CD4-positive, alpha-beta T cell treated with Interleukin-17A for 1 hour (primary cell): ENCODE measurements at places on chromosomes 13 and 19.
A peak's percentile ranks its signal among the peaks of the same experiment; 100 is the strongest.

DNA sequence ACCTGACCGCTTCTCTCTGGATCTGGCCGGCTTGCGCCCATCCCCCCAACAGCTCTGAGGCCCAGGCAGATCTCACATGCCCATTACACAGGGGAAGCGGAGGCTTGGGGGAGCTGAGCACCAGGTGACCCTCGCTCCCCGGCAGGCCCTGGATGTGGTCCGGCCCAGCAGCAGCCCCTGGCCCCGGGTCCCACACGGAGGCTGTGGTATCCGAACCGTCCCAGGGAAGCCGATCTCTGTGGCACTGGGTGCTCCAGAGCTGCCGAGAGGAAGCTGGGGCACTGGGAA, 27.7 kb downstream of the SBNO2 start:
- no peak for DNase-seq

GRCh38 chr19:7917267-7918061, 2.7 kb upstream of the SNAPC2 start:
- DNase-seq: peak; percentile 60

GRCh38 chr19:21586311-21587116, 81.1 kb downstream of the ZNF429 start:
- DNase-seq: no peak

DNA sequence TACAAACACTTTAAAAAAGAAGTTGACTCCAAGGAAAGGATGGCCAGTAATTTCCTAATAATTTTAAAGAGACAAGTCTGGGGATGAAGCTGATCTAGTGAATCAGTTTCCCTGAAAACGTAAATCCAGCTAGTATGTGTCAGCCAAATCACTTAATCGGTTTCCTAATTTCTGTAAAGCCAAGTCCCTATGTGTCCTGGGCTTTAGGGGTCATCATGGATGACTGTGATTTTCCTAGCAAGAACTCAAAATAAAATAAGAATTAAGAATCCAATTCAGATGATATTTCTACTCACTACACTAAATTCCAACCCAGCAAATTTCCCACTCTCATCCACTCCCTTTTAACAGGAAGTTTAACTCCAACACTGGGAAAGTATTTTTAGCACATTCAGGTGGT, 35.9 kb downstream of the ELF1 start:
- no peak for DNase-seq

DNA sequence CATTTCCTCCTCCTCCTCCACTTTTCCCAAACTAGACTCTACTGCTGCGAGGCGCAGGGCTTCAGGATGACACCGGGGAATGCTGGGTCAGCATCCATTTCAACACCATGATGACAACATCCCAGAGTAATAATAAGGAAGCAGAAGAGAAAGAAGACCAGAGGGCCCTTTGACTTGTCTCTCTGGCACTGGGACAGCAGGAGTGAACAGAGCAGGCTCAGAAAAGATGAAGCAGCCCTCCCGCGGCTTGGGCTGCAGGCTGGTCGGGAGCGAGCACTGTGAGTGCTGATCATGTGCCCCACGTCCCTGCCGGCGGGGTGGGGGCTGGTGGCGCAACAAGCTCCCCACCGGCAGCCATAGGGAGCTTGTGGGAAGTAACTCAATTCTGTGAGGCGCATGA, 30.5 kb downstream of the RANBP3 start:
- no peak for DNase-seq

GRCh38 chr13:114282041-114282670, 755 bp downstream of the UPF3A start:
- DNase-seq: no peak

DNA sequence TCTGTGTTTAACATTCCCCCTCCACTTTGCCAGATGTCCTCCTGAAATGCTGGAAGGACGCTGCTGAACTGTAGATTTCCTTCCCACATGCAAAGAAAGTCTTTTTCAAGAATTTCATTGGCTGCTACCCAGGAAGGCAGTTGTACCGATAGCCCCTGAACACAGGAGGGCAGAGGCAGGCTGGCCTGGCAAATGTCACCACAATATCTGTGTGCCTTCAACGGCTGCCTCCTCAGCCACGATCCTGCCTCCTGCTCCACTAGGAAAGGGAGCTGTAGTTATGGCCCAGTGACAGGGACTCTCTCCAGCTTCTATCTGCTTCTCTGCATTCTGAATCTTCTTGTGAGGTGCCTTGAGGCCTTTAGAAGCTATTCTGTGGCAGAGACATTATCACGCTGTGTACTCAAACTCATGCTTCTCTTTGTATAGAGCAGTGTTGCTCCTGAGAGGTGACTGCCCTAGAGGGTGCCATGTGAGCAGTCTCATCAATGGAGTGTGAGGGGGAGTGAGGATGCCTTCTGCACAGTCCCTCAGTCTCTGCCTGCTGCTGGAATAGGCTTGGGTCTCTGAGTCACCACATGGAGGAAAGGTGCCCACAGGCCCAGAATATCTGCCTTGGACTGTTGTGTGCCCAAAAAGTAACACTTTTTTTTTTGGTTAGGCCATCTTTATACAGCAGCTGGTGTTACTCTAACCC, 279.8 kb downstream of the DNAJC15 start:
- no peak for DNase-seq

DNA sequence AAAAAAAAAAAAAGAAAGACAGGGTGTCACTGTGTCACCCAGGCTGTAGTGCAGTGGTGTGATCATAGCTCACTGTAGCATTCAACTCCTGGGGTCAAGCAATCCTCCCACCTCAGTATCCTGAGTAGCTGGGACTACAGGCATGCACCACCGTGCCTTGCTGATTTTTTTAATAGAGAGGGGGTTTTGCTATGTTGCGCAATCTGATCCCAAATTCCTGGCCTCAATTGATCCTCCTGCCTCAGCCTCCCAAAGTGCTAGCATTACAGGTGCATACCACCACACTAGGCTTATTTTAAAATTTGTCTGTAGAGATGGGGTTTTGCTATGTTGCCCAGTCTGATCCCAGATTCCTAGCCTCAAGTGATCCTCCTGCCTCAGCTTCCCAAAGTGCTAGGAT, 159.3 kb downstream of the PTPRS start:
- no peak for DNase-seq

DNA sequence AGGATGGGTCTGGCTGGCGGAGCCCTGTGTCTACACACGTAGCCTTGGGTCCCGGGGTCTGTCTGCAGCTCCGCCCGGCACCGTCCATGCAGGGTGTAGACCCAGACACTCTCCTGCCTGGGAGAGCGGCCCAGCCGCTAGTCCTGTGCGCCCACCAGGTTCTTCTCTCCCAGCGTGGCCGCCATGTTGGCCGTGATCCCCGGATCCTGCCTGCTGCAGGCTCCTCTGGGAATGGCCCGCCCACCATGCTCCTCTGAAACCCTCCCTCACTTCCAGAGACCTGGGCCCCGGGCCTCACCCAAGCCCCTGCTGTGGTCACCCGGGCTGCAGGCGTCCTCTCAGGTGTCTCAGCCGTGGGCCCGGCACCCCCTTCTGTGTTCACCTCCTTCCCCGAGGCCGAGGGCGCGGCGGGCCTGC, 57.7 kb upstream of the MCF2L start:
- no peak for DNase-seq

GRCh38 chr19:57241176-57241575, 744 bp downstream of the ZNF805 start:
- DNase-seq: no peak

DNA sequence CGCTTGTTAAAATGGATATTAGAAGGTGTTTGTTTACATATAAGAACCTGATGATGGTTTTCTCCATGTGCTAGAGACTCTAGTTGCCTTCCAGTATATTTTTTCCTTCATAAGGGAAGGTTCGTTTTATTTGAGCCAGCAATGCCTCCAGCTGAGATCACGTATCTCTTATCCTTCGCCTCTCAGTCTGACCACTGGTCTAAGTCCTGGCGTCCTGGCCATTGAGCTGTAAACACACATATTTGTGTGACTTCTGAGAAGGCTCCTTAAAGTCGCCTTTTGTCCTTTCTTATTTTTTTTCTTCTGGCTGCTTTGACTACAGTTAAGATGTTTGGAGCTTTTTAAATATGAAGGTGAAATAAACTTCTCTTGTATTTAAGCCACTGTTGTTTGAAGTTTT, 23.7 kb upstream of the GPR183 start:
- DNase-seq: no peak

GRCh38 chr13:33996636-33997035, 178.7 kb downstream of the RFC3 start:
- no peak for DNase-seq

GRCh38 chr19:9309974-9310446, 372 bp upstream of the ZNF699 start:
- DNase-seq: no peak

DNA sequence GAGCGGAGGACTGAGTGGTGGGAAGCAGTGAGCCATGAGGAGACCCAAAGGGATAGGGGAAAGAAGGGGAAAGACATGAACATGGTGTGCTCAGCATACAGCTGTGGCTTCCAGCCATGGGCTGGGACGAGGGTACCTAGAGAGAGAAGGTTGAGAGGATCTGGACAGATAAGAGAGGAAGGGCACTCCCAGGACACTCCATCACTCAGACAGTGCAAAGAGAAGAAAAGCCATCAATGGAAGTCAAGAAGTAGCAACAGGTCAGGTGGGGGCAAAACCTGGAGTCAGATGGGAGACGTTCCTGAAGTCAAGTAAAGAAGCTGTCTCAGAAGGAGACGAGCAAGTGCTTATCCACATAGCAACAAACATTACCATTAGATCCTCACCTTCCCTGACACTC, 40.2 kb upstream of the UBAC2 start:
- DNase-seq: no peak

DNA sequence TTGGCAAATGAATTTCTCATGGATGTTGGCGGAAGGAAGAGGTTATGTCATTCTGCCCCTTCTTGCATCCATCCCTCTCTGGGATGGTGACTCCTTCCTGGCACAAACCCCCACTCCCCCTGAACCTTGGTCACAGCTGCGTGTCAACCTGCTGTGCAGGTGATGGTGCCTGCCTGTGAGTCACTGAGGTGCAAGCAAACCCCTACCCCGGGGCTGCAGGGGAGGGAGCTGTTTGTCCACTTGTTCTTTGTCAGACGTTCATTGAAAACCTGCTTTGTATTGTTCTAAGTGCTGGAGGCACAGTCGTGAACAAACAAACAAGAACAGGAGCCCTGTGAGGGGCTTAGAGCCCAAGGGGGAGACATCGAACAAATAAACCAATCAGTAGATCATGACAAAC, 2.0 kb upstream of the GAPDHS start:
- no peak for DNase-seq

DNA sequence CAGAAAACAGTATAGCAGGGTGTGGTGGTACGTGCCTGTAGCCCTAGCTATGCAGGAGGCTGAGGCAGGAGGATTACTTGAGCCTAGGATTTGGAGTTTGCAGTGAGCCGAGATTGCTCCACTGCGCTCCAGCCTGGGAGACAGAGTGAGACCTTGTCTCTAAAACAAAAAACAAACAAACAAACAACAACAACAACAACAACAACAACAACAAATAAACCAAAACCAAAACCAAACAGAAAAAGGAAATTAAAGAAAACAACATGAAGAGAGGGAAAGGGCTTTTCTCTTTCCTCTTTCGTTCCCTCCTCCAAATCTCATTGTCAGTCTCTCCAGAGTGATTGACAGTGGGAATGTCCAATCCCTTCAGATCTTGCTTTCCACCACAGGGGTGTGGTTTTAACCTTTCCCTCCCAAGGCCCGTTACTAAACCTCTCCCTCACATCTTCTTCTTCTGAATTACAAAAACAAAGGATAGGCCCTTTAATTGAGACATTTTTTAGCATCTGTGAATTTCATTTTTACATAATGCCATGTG, 341.2 kb downstream of the HS6ST3 start:
- DNase-seq: no peak

DNA sequence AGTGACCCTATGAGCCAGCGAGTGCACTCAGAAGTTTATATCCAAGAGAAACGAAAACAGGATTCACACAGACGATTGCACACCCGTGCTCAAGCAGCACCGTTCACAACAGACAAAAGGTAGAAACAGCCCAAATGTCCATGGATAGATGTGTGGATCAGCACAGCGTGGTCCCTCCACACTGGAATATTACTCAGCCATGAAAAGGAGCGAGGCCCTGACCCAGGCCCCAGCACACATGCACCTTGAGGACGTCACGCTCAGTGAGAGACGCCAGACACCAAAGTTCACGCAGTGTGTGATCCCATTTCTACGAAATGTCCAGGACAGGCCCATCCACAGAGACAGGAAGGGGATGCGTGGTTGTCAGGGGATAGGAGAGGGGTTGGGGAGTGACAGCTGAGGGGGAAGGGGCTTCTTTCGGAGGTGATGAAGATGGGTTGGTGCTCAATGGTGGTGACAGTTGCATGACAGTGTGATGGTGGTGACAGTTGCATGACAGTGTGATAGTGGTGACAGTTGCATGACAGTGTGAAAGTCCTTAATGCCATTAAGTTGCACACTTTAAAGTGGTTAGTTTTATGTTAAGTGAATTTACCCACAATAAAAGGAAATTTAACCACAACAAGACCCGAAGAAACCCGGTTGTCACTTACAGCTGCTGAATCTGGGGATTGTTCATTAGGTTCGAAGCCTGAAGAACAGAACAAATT, 18.9 kb upstream of the SLC39A3 start:
- peak; percentile 15 for DNase-seq

- no peak for DNase-seq
Measured at GRCh38 chr19:28426730-28427225, 786.2 kb downstream of the UQCRFS1 start.
